ENCODE measurements at places on chromosomes 6 and 20. TPM values are rescaled to one million over a fixed set of nuclear protein-coding genes. Genes with fewer than 3 reads are reported as not detected.

DNA sequence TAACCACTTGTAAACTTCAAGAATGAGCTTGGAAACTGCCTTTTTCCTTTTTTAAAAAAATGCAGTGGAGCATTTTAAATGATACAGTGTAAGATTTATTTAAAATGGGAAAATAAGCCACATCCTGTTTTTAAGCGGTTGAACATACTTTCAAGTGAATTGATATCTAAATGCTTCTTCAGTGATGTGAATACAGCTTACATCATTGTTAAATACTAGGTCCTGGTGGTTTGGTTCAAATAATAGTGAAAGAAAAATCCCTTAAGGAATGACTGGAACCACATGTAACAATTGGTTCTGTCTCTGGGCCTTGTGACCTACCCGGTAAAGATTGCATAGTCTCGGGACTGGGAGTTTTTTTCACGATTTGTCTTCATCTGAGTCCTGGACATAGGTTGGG is 44.2 kb downstream of the BMP6 start:
- no peak overlapping the region for H3K4me3 ChIP-seq
- H3K4me1 ChIP-seq, result no peaks in the 10 kb centered on the region
- peaks cover 5% of the 10 kb centered on the region for H3K27me3 ChIP-seq
- no peak overlapping the region for H3K27ac ChIP-seq

DNA sequence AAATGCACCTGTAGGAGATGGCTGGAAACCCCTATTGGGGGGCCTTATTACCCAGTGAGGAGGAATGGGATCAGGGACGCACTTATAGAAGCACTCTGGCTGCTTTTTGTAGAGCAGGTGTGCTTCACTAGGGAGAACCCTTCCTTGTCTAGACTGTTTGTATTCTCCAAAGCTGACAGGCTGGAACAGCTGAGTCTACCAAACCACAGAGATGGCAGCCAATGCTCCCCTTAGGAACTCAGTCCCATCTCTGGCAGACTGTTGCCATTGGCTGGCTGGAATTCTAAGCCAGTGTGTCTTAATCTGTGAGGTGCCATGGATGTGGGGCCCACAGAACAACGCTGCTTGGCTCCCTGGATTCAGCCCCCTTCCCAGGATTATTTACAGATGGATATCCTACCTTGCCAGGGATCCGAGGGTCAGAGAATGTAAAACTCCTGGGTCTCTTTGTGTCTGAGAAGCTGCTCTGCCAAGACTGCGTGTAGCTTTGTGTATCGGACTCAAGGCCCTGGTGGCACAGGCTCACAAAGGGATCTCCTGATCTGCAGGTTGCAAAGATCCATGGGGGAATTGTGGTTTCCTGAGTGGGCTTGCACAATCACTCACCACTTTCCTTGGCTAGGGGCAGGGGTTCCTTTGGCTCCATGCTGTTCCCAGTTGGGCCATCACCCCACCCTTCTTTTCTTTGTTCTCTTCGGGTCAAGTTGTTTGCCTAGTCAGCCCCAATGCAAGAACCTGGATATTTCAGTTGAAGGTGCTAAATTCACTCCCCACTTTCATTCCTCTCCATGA is 26.1 kb downstream of the C6orf52 start:
- DNase-seq, result no peak
- H3K27ac ChIP-seq, result no peak overlapping the region
- peaks cover 30% of the 10 kb centered on the region for H3K27me3 ChIP-seq
- H3K4me3 ChIP-seq, result no peak overlapping the region
- no peaks in the 10 kb centered on the region for H3K4me1 ChIP-seq
- no peaks in the 10 kb centered on the region for H3K36me3 ChIP-seq

- H3K27me3 ChIP-seq, result peaks cover 4% of the 10 kb centered on the region
- H3K36me3 ChIP-seq, result no peaks in the 10 kb centered on the region
- no peak overlapping the region for H3K4me3 ChIP-seq
- no peak overlapping the region for H3K27ac ChIP-seq
- DNase-seq, result no peak
- H3K4me1 ChIP-seq, result no peaks in the 10 kb centered on the region
Measured at GRCh38 chr20:32976746-32977145, 27.5 kb downstream of the SUN5 start.

The NOTCH4 gene
- 0.83 TPM for total RNA-seq

Data from osteocyte (in vitro differentiated cells).